ENCODE measurements at places on chromosomes 6 and 20. TPM values are rescaled to one million over a fixed set of nuclear protein-coding genes. Genes with fewer than 3 reads are reported as not detected.

HLA-DOA gene
- 10.8 TPM for polyA plus RNA-seq

PNPLA1 gene
- 1.2 TPM for polyA plus RNA-seq

FAM83C gene
- polyA plus RNA-seq: not detected

GRCh38 chr20:45934046-45934585 lies 367 bp upstream of the PCIF1 start:
- peak; percentile 76 for DNase-seq

- peak; percentile 76 for DNase-seq
Observed at GRCh38 chr20:3044336-3044965, 1.0 kb downstream of the GNRH2 start.

- no peak for DNase-seq
Observed at GRCh38 chr6:13447949-13448724, 39.3 kb downstream of the GFOD1 start.

Measured in kidney (tissue), 22 donors.